Stimulated activated CD8-positive, alpha-beta memory T cell treated with anti-CD3 and anti-CD28 coated beads, Interleukin-15, amount 100 ng/mL, for 4 hours (primary cell): ENCODE measurements at places on chromosomes 11 and 22.

- no peak for DNase-seq
These were observed 2.9 kb upstream of the CYP2R1 start for GRCh38 chr11:14894657-14895598.

DNA sequence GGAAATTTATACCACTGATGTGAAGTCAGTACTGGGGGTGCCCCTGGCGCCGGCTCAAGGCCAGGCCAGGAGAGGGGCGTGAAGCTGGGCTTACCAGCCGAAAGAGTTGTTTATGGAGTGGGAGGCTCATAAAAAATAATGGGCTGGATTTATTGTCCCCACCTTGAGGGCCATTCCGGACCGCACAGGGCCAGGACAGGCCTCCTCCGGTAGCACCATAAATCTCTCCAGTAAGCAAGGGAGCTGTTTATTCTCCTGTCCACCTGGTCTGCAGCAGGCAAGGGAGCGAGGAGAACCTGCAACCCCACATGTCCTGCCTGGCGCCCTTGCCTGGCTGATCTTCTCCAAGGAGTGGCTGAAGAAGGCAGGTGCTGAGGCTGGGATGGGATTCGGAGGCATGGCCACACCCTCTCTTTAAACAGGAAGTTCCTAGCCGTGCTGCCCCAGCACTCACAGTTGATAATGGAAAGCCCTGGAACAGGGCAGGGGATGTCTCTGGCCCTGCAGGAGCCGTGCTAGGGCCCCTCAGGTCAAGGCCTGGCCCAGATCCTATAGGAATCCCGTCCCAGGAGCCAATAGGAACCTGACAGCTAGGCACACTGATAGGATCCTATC lies 65.1 kb downstream of the SCUBE1 start:
- DNase-seq = no peak

DNA sequence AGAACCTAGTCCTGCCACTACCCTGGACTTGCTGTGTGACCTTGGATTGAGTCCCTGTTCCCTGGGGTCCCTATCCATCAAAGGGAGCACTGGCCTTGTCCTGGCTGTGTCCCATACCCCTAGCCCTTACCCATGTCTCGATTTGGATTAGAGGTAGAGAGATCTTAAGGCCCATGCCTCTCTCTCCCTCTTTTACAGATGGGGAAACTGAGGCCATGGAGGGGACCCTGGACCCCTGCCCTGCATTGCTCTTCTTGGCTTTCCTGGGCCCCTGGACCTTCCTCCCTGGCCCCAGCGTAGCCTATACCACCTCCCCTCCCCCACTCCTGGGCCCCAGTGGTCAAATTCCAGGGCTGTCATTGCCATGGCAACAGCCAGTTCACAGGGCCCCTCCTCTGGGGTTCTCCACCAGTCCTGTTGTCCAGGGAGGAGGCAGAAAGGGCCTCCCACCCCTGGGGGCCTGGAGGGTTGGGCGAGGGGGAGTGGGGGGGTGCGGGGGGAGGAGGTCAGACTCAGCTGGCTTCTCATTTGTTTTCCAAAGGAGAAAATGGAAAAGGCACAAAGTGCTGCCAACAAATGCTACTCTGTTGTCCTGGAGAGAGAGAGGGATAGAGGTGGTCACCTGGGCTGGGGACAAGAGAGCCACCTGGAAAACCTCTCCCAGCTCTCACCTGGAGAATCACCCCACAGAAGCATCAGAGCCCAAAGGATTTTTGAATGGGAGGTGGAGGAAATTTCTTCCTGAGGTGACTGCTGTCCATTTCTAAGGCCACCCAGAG lies 23.3 kb downstream of the ARHGEF17 start:
- DNase-seq = no peak

DNA sequence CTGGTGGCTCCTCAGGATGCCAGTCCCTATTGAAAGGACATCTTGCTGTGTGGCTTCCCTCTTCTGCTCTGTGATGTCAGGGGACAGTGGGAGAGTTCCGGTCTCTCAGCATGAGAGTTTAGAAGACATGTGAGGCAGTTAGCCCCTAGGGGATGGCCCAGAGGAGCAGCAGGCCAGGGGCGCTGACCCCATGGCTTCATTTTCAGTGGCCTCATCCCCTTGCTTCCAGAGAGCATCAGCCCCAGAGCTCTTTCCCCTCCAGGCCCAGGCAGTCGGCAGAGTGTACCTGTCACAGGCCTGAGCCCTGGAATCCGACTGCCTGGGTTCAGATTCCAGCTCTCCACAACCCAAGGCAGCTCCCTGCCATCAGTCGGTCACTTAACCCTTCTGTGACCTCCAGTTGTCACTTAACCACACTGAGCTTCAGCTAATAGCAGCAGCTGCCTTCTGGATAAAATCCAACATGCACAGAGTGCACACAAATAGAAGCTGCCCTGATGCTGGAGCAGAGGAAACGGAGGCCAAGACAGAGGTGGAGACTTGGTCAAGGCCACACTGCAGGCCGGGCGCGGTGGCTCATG lies 14.1 kb upstream of the LRRC10B start:
- no peak for DNase-seq

GRCh38 chr22:30010789-30011405 lies 69.4 kb upstream of the HORMAD2 start:
- DNase-seq = no peak

DNA sequence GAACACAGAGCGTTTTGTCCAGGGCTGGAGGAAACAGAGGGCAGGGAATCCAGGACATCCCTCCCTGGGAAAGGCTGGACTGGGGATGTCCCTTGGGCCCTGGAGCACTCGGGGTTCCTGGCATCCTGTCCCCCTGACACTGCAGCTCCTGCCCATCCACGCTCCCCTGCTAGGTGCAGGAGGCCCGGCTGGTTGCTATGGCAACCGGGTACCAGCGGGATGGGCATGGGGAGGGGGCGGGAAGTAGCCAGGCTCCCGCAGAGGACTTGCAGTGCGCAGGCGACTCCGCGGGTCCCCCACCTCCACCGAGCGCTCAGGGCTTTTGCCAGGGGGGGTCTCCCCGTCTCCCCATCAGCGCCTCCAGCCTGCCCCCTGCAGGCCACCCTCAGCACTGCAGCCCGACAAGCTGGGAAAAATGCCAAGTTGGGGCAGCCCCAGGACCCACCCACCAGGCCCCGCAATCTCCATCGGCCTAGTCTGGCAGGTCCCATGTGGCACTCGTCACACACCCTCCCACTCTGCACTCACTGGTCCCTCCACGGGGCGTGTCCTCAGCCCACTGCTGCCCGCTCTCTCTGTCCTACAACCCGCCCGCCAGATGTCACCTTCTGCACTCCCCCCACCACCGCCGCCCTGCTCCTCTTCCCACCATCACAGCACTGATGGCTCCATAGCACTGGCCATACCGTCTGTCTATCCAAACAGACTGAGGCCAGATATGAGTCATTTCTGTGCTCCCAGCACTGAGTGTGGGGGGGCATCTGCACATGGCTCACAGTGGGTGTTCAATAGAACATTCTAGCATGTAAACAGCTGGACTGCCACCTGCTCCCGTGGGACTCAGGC lies 31.5 kb downstream of the KIAA0930 start:
- no peak for DNase-seq

GRCh38 chr11:64857485-64857884 lies 13.0 kb upstream of the CDC42BPG start:
- DNase-seq = no peak

DNA sequence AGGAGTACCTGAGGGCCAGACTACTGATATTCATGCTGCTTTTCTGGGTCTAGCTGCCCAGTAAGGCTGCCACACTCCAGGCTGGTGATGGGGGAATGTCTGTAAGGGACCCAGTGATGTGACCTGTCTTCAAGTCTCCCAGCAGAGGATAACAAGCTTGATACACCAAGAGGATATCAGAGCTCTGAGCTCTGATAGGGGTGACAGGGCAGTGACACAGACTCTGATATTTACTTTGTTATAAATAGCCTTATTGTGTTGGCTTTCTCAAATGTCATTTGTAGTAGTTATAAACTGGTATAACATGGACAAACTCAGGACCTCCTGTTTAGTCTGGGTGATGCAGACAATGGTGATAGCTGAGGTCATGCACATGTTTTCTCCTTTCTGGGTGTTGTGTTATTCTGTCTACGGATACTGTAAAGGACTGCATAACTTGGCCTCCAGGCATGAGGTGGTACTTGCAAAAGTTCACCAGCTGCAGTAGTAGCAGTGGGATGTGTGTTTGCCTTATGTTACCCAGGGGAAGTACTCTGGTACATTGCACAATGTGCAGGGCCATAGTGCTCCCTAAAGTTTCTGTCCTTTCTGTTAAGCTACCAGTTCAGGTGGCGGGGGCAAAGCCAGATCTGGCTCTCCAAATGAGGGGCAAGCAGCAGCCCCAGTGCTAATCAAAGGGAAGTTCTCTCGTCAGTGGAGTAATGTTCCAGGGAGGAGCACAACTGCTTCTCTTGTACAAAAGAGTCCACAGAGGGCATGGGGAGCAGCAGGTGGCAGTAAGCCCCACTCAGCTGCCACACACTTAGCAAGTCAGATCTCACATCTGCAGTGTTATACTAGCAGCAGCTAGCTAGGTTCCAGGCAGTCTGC lies 812.2 kb downstream of the JRKL start:
- DNase-seq = no peak

GRCh38 chr11:2084721-2085120 lies 54.5 kb downstream of the IGF2 start:
- DNase-seq = no peak

GRCh38 chr11:122271137-122271536 lies 155.1 kb upstream of the BLID start:
- DNase-seq = no peak

DNA sequence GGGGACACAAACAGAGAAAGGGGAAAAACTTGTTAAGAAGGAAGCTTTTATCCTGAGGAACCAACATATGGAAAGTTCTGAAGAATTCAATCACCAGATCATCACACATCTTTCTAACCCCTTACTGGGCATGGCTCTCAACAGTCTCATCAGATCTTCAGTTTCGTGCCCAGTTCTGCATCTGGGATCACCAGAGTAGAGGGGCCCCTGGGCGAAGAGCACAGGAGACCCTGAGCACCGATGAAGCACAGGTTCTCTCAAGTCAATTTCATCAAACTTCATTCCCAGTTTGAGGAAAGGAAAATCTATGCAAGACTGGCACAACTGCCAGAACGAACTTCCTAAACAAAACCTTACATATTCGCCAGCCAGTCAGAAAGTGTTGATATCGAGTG lies 8.5 kb upstream of the PYGM start:
- DNase-seq = no peak

GRCh38 chr11:117175104-117175503 lies 3.4 kb upstream of the SIDT2 start:
- no peak for DNase-seq
